HT-29 (cell line): ENCODE measurements at places on chromosomes 1 and 21. TPM values are rescaled to one million over a fixed set of nuclear protein-coding genes. Genes with fewer than 3 reads are reported as not detected.

Gene PER3
- 3.2 and 3.9 TPM in 2 replicates for total RNA-seq

Gene MX2
- total RNA-seq = 1.9 and 3.4 TPM in 2 replicates

Gene DISC1
- total RNA-seq = 0.33 and 0.34 TPM in 2 replicates

DNA sequence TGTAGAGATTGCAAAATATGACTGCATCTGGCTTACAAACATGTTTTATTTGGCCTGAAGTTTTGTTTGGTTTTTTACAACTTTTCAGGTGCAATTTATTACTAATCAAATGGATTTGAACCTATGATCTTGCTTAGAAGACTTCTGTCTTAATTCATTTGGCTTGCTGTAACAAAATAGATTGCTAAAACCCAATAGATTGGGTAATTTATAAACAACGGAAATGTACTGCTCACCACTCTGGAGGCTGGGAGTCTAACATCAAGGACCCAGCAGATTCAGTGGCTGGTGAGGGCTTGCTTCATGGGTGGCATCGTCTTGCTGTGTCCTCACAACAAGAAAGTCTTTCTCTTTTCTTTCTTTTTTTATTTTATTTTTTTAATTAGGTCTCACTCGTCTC lies 72.9 kb downstream of the LBR start:
- no peak for DNase-seq

DNA sequence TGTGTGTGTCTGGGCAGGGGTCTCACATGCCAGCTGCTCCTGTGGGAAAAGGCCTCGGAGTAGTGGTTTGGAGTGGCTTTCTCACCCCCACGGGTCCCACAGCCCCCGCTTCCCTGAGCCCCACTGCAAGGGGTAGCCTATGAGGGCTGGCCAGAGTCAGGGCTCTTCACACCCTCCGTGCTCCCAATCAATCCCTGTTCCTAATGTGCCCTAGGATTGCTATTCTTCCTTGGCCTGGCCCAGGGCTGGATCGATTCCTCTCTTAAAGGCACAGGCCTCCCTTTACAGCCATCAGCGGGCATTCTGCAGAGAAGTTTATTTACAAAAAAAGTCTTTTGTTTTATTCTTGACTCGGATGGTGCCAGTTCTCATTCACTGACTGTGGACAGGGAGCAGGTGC lies 19.3 kb upstream of the ACTL8 start:
- DNase-seq = no peak

DNA sequence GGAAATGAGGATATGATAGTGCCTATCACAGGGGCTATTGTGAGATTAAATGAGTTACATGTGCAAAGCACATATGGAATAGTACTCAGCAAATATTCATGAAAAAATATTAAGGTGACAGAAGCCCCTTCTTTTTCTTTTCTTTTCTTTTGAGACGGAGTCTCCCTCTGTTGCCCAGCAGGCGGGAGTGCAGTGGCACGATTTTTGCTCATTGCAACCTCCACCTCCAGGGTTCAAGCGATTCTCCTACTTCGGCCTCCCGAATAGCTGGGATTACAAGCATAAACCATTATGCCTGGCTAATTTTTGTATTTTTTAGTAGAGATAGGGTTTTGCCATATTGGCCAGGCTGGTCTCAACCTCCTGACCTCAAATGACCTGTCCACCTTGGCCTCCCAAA lies 139.4 kb downstream of the HIVEP3 start:
- no peak for DNase-seq

DNA sequence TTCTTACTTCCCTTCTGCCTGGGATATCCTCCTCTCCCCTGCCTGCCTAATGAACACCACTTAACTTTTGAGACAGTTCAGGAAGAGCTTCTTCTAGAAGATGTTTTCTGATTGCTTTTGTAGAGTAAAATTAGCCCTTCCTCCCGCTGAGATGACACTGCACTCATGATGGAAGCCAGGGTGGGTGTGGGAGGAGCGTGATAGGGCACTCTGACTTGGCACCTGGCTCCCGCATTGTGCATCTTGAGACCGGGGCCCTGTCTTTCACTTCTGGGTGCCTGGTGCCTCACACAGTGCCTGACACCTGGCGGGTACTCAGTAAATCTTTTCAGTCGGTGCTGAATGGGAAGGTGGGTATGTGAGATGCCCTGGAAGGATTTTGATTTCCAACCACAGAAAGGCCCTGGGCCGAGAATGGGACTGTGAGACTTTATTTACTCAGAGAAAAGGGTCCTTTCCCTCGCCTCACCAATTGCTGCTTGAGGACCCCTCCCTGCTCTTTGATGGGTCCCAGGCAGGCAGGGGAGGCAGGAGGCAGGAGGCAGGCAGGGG lies 6.8 kb downstream of the THEM5 start:
- DNase-seq = no peak
